ENCODE measurements at places on chromosomes 16 and 17.
A peak's percentile ranks its signal among the peaks of the same experiment; 100 is the strongest.

DNA sequence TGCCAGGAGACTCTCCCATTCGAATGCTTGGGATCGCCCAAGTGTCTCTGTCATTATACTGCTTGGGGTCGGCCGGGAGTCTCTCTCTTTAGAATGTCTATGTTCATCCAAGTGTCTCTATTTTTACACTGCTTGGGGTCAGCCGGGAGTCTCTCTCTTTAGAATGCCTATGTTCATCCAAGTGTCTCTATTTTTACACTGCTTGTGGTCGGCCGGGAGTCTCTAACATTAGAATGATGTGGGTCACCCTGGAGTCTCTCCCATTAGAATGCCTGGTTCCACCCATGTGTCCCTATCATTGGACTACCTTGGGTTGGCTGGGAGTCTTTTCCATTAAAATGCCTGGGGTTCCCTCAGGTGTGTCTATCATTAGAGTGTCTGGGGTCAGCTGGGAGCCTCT lies 2230.4 kb downstream of the TP53TG3F start:
- no peak for DNase-seq

DNA sequence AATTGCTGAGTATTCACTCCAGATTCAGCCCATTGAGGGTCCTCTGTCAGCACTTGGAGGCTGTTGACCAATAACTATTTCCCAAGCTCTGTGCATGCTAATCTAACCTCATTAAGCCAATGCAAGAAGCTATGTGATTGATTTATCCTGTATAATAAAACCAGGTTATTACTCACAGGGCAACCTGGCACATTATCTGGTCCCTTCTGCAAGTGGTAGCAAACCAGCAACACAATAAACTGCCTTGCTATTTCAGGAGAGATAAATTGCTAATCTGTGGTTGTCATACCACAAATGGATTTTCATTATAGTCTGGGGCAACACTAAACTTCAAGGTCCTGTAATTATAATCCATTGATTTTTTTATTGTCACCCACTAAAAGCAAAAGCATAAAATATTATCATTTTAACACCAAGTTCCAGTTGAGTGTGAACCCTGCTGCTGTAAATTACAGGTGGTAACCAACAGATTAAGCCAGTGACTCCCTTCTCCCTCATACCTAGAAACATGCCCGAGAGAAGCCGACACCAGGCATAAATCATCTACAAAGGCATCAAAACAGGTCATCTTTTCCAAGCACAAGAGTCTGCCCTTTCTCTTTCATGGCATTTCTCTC lies 51.1 kb upstream of the SOX9 start:
- DNase-seq, result no peak

DNA sequence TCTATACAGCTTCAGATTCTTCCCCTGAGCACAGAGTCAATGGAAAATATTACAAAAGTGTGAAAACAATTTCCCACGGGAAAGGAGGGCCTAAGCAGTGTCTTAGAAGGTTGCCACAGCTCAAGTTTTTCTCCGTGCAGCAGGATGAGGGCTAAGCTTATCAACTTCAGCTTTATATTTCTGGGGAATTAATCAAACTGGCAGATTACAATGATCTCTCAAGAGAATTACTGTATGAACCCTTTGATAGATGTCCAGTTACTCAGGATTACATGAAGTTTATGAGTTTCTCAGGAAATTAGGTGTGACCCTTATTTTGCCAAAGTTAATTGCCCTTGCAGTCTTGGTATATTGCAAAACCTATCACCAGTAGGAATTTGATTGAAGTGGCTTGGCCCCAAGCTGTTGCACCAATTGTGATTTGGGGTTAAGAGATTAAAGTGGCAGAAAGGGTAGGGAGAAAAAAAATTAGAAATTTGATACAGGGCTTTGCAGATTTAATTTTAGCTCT lies 298.4 kb downstream of the MAP2K6 start:
- DNase-seq, result no peak

DNA sequence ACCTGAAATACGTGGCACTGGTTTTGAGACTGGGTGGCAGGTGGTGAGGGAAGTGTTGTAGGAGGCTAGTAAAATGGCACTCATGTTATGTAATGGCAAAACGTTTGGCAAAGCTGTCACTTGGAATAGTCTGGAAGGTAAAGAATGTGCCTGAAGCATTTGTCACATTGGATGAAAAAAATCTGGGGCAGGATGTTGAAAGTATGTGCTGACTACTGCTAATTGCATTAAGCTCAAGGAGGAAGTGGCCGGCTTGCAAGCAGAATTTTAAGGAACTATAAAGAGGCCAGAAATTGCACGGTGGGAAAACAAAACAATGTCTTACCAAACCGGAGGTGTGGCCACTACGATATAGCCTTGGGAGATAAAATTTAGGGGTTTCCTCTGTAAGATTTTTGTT lies 26.6 kb upstream of the NLRP1 start:
- DNase-seq, result no peak

DNA sequence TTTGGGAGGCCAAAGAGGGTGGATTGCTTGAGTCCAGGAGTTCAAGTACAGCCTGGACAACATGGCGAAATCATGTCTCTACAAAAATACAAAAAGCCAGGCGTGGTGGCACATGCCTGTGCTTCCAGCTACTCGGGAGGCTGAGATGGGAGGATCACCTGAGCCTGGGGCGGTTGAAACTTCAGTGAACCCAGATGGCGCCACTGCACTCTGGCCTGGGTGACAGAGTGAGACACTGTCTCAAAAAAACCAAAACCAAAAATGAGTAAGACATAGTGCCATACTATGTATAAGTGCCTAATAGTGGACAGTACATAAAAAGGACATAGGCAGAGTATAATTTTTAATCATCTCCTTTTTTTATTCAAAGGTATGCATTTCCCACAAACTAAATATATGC lies 4.0 kb downstream of the CTC1 start:
- no peak for DNase-seq

- no peak for DNase-seq
These were observed 46.3 kb upstream of the ACSM2B start for GRCh38 chr16:20622498-20622870.

DNA sequence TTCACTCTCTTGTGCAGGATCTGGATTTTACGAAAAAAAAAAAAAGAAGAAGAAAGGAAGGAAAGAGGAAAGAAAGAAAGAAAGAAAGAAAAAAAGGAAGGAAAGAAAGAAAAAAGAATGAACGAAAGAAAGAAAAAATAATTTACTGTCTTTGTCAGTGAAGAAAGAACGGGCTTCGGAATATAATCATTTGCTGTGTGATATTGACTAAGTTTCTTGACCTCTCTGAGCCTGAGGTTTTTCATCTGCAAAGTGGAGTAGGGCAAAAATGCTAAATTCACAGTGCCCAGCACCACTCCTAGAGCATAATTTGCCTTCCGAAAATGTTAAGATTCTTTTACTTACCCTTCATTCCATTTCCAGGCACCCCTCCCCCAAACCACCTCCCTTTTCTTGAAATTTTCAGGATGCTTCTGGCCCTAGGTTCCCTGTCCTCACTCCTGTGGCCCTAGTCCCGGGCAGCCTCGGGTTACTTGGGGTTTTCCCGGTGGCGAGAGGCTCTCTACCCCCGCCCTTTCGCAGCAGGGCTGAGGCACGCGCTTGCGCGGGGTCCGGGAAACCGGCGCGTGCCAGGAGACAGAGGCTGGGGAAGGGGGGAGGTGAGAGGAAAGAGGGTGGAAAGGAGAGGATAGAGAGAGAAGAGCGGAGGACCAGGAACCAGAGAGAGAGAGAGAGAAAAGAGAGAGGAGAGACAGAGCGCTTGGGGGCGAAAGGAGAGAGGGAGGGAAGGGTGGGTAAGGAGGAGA lies at the start of gene CNTNAP1:
CNTNAP1 (plus strand) TSS at position 556 of the 746 bp plus-strand sequence. CDS start 299 bp downstream, outside the sequence.
- DNase-seq, result no peak

DNA sequence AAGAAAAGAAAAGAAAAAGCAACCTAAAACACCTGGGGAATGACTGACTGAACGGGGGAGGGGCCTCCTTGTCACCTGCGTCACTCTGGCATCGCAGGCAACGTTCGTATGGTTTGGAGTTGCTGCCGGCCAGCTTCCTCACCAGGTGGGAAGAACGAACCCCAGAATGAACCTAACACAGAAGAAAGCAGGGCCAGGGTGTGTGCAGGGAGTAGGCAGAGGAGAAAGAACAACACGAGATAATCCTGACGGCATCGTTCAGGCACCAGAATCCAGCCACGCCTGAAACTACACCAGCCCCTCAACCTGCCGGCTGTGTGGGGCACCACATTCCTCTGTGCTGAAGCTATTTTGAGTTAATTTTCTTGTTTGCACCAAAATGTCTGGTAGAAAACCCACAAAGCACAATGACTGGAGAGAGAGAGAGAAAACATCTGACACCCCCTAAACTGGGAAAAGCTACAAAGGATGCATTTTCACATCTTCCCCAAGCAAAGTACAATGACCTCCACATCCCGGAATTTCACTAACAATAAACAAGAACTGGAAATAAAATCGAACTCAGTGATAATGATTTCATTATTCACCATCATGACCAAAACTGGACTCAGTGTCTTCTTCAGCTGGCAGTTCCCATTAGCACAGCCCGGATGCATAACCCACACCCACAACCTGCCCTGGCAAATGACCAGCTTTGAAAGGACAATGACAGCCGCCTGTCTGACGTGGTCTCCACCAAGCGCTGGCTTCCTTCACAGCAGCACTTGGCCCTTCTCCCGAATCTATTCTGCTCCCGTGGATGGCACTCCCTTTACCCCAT lies 23.6 kb downstream of the RAB40B start:
- DNase-seq, result no peak

GRCh38 chr16:62615526-62615925 lies 579.3 kb upstream of the CDH8 start:
- DNase-seq, result no peak

GRCh38 chr17:12646761-12647422 lies 18.8 kb upstream of the MYOCD start:
- no peak for DNase-seq

- DNase-seq, result no peak
These were observed 5.8 kb downstream of the IRX3 start for GRCh38 chr16:54280751-54281150.

- DNase-seq, result no peak
These were observed 750 bp downstream of the TMEM132E start for GRCh38 chr17:34579979-34580684.

DNA sequence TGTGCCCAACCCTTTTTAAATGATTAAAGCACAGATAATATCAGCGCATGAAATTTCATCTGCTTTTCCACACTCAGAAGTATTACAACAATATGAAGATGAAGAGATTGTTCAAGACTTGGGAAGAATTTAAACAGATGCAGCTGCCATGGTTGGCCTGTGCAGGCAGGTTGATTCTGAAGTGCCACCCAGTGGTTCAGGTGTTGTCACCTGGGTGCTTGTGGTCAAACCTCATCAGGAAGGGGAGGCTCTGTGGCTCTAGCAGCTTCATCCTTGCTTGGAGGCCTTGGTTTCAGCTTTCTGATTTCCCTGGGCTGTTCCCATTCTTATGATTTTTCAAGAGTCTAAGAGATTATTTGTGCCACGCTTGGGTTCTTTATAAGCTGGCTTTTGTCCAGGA lies 22.2 kb upstream of the CLEC18C start:
- no peak for DNase-seq

DNA sequence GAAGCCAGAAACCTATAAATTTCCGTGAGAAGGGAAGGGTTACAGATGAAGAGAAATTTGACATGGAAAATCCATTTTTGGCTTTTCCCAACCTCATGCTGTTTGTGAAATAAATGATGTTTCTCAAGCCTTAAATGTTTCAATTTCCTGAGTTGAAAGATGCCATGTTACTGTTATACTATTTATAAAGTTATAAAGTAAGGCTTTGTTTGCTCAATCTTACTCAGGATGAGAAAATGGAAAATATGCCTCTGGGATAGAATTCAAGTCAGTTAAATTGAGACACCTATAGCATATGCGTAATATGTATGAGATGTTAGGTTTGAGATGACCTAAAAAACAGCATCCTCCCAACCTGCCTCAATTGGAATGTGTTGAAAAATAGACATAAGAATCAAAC lies 19.9 kb upstream of the FAM20A start:
- DNase-seq, result no peak

DNA sequence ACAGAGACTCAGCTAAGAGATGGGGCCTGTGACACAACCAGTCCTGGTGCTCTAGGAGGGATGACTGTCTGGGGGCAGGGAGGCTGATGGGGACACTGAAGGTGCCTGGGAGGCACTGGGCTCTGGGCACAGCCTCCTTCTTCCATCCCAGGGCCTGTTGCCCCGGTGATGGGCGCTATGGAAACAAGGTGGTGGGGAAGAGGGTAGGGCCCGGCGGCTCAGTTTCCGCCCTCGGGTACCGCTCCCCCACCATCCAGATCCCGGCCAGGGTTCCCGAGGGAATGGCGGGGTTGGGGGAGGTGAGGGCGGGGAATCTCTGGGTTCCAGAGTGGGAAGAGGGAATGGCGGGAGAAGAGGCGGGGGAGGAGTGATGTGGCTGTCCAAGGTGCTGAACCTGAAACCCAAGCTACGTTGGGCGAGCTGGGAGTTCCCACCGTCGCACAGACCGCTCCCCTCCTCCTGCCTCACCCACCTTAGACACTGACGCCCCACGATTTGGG lies 981 bp downstream of the KCNH4 start:
- no peak for DNase-seq

DNA sequence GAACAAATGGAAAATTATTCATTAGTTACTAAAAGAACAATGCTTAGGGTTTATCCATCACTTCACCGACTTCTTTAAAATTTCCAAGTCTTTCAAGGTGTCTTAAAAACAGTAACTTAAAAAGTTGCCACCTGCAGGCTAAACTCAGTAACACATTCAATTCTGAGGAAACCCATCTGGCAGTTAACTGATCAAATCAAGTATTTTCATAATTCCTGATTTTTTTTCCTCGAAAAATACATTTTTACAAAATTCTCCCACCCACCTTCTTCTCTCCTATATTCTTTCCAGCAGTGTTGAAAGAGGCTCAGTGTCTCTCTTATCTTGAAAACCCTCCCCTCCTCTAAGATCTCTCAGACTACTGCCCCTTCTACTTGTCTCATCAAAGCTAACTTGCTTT lies 29.9 kb downstream of the PARN start:
- DNase-seq, result no peak

- DNase-seq, result no peak
These were observed 15.2 kb downstream of the ZFHX3 start for GRCh38 chr16:73032541-73033270.

- DNase-seq, result no peak
These were observed 2.3 kb upstream of the MYO15A start for GRCh38 chr17:18106211-18106610.

DNA sequence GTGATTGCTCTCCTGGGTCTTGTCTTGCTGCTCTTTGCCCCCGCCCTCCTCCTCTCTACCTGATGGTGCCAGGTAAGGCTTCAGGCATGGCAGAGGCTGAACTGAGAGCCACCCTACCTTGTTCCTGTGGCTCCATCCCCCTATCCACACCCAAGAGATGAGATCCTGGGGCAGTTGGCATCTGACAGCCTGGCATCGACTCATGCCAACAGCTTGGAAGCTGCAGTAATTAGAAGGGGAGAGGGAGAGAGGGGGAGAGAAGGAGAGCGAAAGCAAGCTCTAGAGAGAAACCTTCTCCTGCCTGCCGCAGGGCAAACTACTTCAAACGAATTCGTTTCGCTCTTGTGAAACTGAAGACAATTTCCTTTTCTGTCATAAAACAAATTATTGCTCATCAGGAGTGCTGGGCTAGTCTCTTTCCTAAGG lies 13.8 kb upstream of the SP6 start:
- DNase-seq, result peak; percentile 82
